Activated CD8-positive, alpha-beta memory T cell treated with anti-CD3 and anti-CD28 coated beads for 1 hour (primary cell): ENCODE measurements at places on chromosomes 7 and 10.

DNA sequence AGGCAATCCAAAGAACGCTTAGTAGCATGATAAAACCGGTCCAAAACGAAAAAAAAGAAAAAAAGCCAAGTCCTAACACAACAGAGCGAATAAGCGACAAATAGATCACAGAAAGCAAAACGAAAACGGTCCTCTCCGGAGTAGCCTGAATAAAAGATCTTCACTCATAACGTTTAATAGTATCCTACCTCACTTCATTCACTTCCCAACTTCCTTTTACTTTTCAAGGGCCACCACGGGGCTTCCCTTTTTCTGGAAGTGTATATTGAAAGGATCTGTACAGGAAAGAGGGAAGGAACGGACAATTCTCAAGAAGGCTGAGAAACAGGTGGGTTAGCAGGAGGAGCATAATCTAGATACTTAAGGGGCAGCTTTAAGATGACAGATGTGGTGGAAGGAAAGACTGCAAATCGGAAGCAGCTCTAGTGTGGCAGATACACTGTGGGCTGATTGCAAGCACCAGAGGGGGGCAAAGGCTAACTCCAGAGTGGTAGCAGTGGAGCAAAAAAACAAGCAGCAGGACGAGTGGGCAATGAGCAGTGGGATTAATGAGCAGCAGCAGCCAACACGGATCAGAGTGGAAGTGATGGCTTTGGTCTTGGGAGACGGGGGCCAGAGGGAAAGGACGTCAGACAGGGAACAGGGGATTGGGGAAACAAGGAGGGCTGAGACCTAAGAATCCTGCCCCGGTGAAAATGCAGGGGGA is 866 bp downstream of the CNOT4 start:
- no peak for DNase-seq

GRCh38 chr7:108079276-108079647 is 50.9 kb downstream of the LAMB4 start:
- no peak for DNase-seq

- DNase-seq: peak; percentile 48
Measured at GRCh38 chr10:29658984-29659965, 24.5 kb upstream of the SVIL start.

DNA sequence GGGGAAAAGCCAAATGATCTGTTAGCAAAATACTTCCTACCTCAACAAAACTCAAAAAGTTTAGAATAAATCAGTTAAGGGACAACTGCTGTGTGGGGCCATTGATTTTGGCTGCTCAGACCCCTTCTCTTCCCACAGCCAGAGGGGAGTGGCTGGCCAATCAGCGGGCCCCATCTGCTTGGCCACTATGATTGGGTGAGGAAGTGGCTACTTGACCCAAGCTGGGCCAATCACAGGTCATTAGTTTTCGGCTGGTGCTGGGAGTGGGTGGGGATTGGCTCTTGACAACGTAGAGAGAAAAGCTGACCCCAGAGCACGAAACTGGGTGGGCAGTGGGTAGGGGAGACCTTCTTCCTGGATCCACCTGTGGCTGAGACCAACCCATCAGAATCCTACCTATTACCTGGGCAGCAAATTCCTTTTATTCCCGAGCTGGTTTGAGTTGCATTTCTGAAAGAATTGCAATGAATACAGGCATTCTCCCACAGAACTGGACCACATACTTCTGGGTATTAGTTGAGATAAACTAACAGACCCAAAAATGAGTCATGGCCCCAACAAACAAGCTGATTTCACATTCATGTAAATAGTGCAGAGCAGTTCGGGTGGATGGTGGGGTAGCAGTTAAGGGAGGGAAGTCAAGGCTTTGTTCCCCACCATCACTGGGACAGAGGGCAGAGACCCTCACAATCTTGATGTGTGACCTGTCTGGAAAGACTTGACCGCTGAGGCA is 35.6 kb upstream of the HMX3 start:
- DNase-seq: no peak

DNA sequence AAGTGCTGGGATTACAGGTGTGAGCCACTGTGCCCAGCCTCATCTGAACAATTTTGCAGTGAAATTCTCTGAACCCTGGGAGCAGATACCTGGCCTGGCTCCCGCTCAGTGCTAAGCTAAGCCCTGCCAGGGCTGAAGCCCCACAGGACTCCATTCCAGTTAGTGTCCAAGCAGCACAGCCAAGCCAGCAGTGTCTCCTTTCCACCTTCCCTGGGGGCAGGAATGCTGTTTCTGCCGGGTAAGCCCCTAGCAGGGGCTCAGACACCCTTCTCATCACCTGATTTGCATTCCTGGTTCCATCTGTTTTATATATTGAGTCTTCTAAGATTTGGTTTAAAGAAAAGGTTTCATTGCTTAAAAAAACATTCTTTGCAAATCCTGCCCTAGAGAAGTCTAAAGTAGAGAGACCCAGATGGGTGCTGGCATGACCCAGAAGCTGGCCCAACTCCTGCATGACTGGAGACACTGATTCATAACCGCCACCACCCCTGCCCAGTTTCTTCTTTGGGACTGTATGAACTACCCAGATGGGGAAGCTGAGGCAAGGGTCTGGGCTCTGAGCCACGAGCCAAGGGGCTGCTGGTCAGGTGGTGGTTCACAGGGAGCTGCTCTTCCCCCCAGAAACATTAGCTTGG is 14.0 kb downstream of the SLC13A4 start:
- no peak for DNase-seq

DNA sequence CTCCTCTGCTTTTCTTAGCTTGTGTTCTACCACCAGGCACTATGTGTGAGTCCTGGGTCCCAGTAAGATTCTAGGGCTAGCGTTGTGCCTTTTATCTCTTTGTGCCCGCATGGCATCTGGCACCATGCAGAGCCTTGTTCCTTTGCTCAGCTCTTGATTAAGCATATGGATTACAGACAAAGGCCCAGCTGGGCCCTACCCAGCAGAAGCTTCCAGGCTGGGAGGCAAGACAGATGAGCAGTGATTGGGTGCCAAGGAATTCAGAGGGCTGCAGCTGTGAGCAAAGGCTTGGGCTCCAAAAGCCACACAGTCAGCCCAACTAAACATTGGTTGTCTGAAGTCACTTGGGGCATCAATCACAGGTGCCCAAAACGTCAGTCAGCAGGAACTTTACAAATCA is 2.0 kb downstream of the ACSM6 start:
- no peak for DNase-seq

DNA sequence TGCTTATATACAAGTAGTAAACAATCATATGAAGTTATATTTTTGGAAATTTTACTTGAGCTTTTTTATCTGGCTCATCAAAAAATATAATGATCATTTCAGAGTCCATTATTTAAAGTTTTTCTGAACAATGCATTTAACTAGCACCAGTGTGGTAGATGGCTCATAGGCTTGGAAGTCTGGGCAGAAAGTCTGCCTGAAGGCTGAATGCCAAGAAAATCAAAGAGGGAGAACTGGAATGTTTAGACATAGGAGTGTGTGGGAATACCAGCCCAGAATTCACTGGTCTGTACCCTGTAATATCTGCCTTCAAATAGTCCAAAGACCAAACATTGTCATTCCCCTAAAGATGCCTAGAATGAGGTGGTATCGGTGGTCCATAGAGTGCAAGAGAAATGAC is 40.3 kb upstream of the ANK3 start:
- DNase-seq: no peak

DNA sequence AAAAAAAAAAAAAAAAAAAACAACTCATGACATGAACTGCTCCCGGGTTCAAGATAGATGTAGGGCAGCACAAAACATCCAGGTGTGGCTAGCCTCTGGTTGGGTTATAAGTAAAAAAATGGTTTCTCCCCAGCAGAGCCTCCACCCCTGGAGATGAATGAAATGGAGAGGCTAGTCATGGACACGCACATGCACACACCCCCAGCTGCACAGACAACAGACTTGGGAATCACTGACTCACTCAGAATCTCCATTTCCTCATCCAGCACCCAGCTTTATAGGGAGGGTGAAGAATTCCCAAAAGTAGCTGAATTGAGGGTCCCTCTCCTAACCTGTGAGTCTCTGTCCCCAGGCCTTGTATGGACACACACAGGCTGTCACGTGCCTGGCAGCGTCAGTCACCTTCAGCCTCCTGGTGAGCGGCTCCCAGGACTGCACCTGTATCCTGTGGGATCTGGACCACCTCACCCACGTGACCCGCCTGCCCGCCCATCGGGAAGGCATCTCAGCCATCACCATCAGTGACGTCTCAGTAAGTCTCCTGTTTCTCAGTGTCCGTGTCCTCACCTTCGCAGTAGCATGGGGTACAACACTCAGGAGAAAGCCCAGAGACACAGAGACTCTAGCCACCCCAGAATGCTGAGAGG is 35.0 kb upstream of the LRRC18 start:
- no peak for DNase-seq

- no peak for DNase-seq
Measured at GRCh38 chr10:29257106-29257783, 31.6 kb upstream of the LYZL1 start.

DNA sequence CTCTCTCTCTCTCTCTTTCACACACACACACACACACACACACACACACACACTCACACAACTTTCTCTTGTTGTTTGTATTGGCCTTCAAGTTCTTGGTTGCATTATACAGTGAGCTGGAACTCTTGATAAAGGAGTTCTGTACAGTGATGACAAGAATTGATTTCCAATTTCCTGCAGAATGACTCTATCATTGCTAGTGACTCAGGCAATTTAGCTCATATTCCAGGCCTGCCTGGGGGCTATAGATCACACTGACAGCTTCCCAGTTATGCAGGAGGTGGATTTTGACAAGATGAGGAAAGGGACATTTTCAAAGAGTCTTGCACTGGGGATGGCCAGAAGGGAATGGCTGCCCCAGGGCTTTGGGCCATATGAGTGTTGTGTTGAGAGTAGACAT is 508.8 kb downstream of the TYW1 start:
- DNase-seq: no peak

DNA sequence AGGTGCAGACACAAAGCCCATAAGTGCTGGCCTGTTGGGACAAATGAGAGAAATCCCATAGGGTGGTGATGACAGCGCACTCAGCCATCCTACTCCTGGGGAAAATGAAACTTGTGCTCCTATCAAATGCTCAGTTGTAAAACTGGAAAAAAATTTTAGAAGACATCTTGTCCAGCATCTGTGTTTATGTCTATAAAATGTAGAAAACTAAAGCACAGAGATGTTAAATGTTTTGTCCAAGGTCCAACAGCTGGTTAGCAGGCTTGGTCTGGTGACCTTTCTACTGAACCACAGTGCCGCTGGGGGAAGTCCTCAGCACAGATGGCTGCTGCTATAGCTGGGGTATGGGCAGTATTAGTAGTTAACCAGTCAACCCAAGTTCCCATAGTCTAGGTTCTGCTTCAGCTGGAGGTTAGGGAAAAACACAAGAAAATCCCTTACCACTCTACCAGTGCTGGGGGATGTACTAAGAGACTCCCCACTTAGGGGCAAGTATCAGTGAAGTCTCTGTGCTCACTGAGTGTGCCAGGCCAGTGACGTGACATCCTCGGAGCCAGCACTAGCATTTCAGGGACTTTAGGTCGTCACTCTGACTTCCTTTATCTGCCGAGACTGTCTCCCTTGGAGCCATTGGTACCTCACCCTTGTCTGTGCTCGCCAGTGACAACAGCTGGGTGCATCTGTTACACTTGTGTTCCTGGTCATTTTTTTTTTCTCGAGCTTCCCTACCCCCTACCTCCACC is 1.9 kb downstream of the TSPAN33 start:
- no peak for DNase-seq

DNA sequence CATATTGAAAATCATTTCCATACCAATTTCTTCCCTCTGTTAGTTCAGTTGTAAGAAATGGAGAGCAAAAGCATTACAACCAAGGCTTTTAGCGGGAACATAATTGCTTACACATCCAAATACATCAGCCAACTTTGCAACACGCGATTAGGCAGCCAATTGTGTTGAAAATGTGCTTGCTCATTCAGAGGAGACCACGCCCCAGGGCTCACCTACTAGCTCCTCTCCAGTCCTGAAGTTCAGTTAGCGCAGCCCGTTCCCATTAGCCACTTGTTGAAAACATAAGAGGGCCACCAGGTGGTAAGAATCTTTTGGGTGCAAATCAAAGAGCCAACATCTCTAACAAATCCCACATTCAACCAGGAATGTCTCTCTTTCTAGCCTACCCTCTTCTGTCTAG is 213.2 kb upstream of the MDFIC start:
- DNase-seq: no peak

DNA sequence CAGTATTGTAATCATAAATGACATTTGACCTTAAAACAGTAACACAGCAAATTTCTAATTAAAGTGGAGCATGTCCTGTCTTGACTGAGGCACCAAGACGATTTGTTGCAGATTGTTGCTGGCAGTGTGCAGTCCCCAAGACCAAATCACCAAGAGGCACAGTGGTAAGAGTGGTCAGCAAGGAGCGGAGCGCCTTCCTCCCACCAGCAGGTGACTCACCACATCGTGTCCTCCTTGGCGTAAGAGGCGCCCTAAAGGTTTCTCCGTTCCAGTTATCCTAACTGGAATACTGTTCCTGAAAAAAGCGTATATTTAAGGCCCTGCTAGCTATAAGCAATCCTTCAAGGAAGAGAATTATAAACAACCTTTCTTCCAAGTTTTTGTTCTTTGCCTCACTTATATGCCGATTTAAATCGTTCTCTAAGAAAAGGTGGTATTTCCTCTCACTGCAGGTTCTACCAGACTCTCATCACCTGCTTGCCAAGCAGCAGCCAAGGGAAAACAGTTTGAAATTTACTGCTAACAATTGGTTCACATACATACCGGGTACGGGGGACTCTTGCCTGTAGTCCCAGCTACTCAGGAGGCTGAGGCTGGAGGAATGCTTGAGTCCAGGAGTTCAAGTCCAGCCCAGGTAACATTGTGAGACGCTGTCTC is 10.7 kb upstream of the REPIN1 start:
- DNase-seq: no peak

GRCh38 chr7:107277331-107277730 is 108.5 kb downstream of the HBP1 start:
- DNase-seq: no peak
